ENCODE measurements at places on chromosomes 2 and 18.

GRCh38 chr18:28176698-28176947, 307 bp downstream of the CDH2 start:
- H3K4me1 ChIP-seq: no peaks in the 10 kb centered on the region
- H3K36me3 ChIP-seq: no peaks in the 10 kb centered on the region
- H3K27me3 ChIP-seq: no peaks in the 10 kb centered on the region
- no peak overlapping the region for H3K27ac ChIP-seq
- DNase-seq: no peak

- H3K36me3 ChIP-seq: no peaks in the 10 kb centered on the region
- H3K4me3 ChIP-seq: no peak overlapping the region
- DNase-seq: no peak
- H3K4me1 ChIP-seq: no peaks in the 10 kb centered on the region
- H3K27me3 ChIP-seq: no peaks in the 10 kb centered on the region
Measured at GRCh38 chr2:164972216-164972615, 16.9 kb upstream of the SLC38A11 start.

GRCh38 chr2:8563814-8564474, 117.9 kb upstream of the ID2 start:
- no peaks in the 10 kb centered on the region for H3K36me3 ChIP-seq
- peaks cover 49% of the 10 kb centered on the region for H3K27me3 ChIP-seq
- DNase-seq: no peak

GRCh38 chr18:68588169-68588568, 126.7 kb downstream of the TMX3 start:
- no peak overlapping the region for H3K4me3 ChIP-seq
- H3K36me3 ChIP-seq: no peaks in the 10 kb centered on the region
- no peak for DNase-seq
- no peaks in the 10 kb centered on the region for H3K27me3 ChIP-seq
- no peak overlapping the region for H3K27ac ChIP-seq

- H3K27me3 ChIP-seq: no peaks in the 10 kb centered on the region
- H3K4me3 ChIP-seq: no peak overlapping the region
- no peaks in the 10 kb centered on the region for H3K36me3 ChIP-seq
- H3K4me1 ChIP-seq: no peaks in the 10 kb centered on the region
Measured at GRCh38 chr2:183375821-183376220, 251.6 kb downstream of the NUP35 start.

- H3K4me3 ChIP-seq: no peak overlapping the region
- no peak for DNase-seq
- no peaks in the 10 kb centered on the region for H3K27me3 ChIP-seq
- no peaks in the 10 kb centered on the region for H3K4me1 ChIP-seq
- no peaks in the 10 kb centered on the region for H3K36me3 ChIP-seq
- no peak overlapping the region for H3K27ac ChIP-seq
Measured at GRCh38 chr2:164891460-164891859, 49.8 kb upstream of the COBLL1 start.

GRCh38 chr18:42534313-42534712, 579.3 kb downstream of the PIK3C3 start:
- no peaks in the 10 kb centered on the region for H3K4me1 ChIP-seq
- DNase-seq: no peak
- H3K4me3 ChIP-seq: no peak overlapping the region

- no peaks in the 10 kb centered on the region for H3K4me1 ChIP-seq
- H3K36me3 ChIP-seq: no peaks in the 10 kb centered on the region
- no peaks in the 10 kb centered on the region for H3K27me3 ChIP-seq
Measured at GRCh38 chr2:212939777-212940531, 211.5 kb downstream of the IKZF2 start.

DNA sequence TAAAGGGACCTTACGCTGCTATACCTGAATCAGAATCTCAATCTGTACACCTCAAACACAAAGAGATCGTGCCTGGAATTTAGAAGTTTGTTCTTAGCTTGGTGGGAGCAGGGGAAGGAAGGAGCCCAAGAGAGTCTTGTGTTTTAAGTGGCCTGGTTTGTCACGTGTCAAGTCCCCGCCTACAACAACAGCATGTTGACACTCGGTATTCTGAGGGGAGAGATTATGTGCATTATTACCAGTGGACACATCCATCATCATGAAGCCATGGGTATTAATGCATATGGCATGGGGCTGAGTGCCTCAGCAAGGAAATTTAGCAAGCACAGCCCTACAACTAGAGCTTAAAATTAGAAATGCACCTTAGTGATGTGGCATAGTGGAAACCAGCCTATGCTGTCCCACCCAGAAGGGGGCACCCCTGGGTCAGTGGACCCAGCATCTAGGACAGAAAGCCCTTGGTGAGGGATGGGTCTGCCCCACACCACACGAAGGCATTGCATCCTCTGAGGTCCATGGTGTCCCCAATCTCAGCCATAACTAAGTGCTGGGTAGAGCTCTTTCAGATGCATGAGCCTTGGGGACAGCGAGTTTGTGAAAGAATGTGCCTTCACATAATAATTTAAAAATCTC, 138.7 kb downstream of the MGAT5 start:
- no peaks in the 10 kb centered on the region for H3K27me3 ChIP-seq
- no peak overlapping the region for H3K4me3 ChIP-seq
- DNase-seq: no peak
- H3K4me1 ChIP-seq: no peaks in the 10 kb centered on the region
- H3K27ac ChIP-seq: no peak overlapping the region
- H3K36me3 ChIP-seq: no peaks in the 10 kb centered on the region

DNA sequence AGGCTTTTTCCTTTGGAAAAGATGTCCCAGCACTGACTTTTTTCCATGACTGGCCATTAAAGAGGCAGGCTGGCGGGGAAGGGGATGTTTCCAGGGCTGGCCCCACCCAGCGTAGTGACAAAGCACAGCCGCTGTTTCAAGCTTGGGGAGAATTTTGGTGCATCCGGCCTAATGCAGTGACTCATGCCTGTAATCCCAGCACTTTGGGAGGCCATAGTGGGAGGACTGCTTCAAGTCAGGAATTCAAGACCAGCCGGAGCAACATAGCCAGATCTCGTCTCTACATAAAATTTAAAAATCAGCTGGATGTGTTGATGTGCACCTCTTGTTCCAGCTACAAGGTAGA, 78.0 kb upstream of the SH3BP4 start:
- H3K27ac ChIP-seq: no peak overlapping the region
- no peaks in the 10 kb centered on the region for H3K27me3 ChIP-seq
- H3K4me1 ChIP-seq: no peaks in the 10 kb centered on the region
- H3K36me3 ChIP-seq: no peaks in the 10 kb centered on the region

GRCh38 chr2:113281910-113282746, 3.4 kb upstream of the PAX8 start:
- H3K4me1 ChIP-seq: peaks cover 10% of the 10 kb centered on the region

GRCh38 chr18:37309059-37309458, 256.5 kb downstream of the CELF4 start:
- no peak overlapping the region for H3K4me3 ChIP-seq
- H3K4me1 ChIP-seq: no peaks in the 10 kb centered on the region
- H3K27ac ChIP-seq: no peak overlapping the region
- peak; percentile 44 for DNase-seq
- H3K36me3 ChIP-seq: no peaks in the 10 kb centered on the region
- no peaks in the 10 kb centered on the region for H3K27me3 ChIP-seq

- no peaks in the 10 kb centered on the region for H3K36me3 ChIP-seq
- H3K27me3 ChIP-seq: no peaks in the 10 kb centered on the region
- DNase-seq: no peak
- H3K4me3 ChIP-seq: no peak overlapping the region
- peaks cover 5% of the 10 kb centered on the region for H3K4me1 ChIP-seq
- H3K27ac ChIP-seq: no peak overlapping the region
Measured at GRCh38 chr2:44753552-44754285, 187.8 kb upstream of the SIX3 start.

GRCh38 chr2:200360364-200360763, 53.9 kb downstream of the SPATS2L start:
- DNase-seq: no peak
- no peak overlapping the region for H3K27ac ChIP-seq
- no peak overlapping the region for H3K4me3 ChIP-seq
- H3K36me3 ChIP-seq: no peaks in the 10 kb centered on the region
- no peaks in the 10 kb centered on the region for H3K27me3 ChIP-seq

DNA sequence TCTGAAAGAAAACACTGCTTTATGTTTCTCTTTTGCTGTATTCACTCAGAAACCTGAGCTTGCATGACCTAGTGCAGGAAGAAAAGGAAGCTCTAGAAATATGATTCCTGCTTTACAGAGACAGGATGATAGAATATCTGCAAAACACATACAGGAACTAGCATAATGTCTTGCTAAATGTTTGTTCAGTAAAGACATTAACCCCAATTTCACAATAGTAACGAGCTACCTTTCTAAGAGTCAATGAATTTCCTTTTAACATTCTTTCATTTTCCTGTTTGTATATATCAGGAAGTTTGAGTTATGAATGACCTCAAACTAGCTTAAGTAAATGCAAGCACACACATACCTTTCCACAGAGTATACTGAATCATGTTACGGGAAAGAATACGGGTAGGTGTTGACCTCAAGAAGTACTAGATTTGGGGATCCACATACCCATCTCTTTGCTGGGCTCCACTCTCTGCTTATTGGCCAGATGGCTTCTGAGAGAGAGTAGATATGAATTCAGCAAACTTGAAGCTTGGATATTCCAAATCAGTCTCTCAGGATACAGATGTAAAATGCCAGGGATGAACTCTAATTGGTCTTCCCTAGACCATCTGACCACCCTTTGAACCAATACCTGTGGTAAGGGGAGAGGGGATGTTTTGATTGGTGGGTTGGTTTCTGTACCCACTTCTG, 18.2 kb upstream of the ACSL3 start:
- H3K4me1 ChIP-seq: peaks cover 4% of the 10 kb centered on the region
- H3K36me3 ChIP-seq: no peaks in the 10 kb centered on the region
- no peaks in the 10 kb centered on the region for H3K27me3 ChIP-seq

DNA sequence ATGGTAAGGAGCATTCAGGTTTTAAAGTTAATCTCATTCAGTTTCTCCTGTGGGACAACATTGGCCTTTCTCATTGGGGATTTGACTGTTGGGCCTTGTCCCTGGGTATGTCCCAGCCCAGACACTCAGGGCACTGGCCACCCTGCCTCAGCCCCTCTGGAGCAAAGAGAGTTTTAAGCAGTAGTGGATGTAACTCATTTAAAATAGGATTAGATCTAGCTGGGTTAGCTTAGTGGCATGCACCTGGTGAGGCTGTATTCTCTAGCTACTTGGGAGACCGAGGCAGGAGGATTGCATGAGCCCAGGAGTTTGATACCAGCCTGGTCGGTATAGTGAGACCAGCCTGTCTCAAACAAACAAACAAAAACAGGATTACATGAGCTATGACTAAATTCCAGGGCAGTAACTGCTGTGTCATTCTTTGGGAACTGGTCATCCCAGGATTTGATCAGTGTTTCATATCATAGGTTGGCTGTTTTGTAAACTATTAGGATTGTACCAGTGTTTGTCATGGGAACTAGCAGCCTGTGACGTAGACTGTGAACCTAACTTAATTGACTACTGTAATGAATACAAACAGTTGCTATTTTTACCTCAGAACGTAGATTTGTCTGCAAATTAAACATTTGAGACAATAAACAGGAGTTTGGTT, 12.5 kb downstream of the INPP4A start:
- H3K4me1 ChIP-seq: peaks cover 31% of the 10 kb centered on the region
- H3K36me3 ChIP-seq: peaks cover 7% of the 10 kb centered on the region
- no peak for DNase-seq
- no peak overlapping the region for H3K4me3 ChIP-seq
- no peak overlapping the region for H3K27ac ChIP-seq

Measured in K562 (cell line).